ENCODE measurements at places on chromosomes 4 and X.

DNA sequence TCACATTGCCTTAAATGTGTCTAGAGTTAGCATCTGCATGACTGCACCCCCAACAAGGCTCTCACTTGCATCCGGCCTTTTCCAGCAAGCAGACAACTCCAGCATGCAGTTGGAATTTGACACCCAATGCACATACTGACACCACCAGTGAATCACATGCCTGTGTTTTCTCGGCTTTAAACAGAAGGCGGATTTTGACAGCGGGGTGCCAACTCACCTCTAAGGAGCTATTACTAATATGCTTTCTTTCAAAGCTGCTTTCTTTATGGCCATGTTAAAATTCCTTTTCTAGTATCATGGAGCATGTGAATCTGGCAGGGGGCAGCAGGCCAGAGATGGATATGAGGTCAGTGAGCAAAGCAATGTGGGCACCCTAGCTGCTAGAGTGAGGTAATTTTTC, 78.0 kb upstream of the CLNK start:
- DNase-seq = no peak

GRCh38 chrX:33840176-33840575, 291.9 kb downstream of the FAM47A start:
- DNase-seq = no peak

GRCh38 chrX:72306085-72306801, 529 bp upstream of the CITED1 start:
- DNase-seq = no peak

- DNase-seq = no peak
Observed at GRCh38 chrX:124242131-124242530, 90.3 kb upstream of the TEX13D start.

GRCh38 chrX:119236623-119237561, 807 bp downstream of the PGRMC1 start:
- DNase-seq = peak; percentile 20

- DNase-seq = no peak
Observed at GRCh38 chr4:137572163-137572562, 39.9 kb upstream of the PCDH18 start.

GRCh38 chr4:37533286-37534033, 152.7 kb downstream of the RELL1 start:
- DNase-seq = no peak

- DNase-seq = no peak
Observed at GRCh38 chr4:154471032-154471431, 20.6 kb downstream of the DCHS2 start.

- no peak for DNase-seq
Observed at GRCh38 chr4:53040851-53041250, 178.7 kb downstream of the RASL11B start.

DNA sequence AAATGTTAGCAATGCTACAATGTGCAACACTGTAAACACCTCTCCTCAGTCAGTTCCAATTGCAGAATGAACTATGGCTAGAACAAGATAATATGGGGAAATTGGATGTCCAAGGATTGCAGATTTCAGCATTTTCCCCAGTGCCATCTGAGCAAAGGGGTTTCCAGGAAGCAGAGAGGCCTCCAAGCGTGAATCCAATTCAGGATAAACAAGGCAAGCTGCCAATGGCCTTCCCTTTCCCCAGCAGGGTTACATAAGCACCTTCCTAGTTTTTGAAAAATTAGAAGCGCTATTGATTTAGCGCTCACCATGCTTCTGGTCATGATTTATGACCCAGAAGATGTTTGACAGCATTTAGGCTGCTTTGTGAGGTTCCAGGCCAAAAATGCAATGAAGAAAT, 223.0 kb upstream of the GATB start:
- no peak for DNase-seq

DNA sequence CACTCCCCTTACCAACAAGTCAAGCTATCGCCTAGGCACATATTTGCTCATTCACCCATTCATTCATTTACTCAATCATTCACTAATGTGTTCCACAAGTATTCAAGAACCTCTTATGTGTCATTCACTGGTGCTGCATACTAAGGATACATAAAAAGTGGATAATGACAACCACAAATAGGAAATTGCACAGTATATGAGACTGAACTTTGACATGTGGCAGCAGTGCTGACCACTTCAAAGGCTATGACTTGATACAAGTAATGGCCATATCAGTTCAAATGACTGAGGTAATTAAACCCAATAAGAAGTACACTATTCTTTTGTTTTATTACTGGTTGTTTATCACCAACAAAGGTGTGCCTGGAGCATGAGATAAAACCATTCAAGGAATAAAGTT, 282.5 kb downstream of the KLHL13 start:
- DNase-seq = no peak

DNA sequence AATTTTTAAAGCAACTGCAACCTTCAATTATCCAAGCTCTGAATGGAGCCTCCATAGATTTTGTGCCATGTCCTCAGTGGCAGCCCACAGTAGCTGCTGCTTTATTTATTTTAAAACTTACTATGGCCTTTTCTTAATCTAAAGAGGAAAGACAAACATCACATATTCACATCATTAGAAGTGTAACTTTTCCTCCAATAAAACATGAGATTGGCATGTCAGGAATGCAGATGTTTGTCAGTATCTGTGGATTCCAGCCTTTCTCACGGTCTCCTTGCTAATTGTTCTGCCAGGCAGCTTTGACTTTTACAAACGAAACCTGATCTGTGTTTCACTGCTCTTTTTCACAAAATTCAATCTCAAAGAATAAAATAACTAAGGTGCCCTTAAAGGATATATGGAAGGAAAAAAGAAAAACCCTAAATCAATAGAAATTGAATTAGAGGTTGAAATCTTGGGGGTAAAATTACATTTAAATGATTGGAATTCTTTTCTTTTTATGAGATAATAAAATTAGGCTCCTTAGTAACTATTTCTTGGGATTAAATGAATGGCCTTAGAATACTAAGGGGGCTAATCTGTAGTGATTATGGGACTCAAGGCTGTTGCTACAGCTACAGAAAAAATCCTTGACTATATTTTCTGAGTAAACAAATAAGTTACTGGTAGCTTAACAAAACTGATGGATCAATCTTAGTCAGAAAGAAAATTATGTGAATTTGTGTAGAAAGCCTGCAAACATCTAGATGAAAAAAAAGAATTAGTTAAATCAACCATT, 151.3 kb downstream of the RTL9 start:
- no peak for DNase-seq

GRCh38 chr4:66574145-66574978, 904.1 kb upstream of the EPHA5 start:
- DNase-seq = no peak

GRCh38 chr4:10082459-10083272, 33.9 kb downstream of the WDR1 start:
- DNase-seq = no peak

- no peak for DNase-seq
Observed at GRCh38 chr4:38943343-38943742, 75.7 kb downstream of the FAM114A1 start.

DNA sequence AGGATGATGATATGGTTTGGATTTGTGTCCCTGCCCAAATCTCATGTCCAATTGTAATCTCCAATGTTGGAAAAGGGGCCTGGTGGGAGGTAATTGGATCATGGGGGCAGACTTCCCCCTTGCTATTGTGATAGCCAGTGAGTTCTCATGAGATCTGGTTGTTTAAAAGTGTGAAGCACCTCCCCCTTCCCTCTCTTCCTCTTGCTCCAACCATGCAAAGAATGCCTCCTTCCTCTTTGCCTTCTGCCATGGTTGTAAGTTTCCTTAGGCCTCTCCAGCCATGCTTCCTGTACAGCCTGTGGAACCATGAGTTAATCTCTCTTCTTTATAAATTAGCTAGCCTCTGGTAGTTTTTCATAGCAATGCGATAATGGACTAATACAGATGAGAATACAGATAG, 19.7 kb upstream of the ALG13 start:
- no peak for DNase-seq

DNA sequence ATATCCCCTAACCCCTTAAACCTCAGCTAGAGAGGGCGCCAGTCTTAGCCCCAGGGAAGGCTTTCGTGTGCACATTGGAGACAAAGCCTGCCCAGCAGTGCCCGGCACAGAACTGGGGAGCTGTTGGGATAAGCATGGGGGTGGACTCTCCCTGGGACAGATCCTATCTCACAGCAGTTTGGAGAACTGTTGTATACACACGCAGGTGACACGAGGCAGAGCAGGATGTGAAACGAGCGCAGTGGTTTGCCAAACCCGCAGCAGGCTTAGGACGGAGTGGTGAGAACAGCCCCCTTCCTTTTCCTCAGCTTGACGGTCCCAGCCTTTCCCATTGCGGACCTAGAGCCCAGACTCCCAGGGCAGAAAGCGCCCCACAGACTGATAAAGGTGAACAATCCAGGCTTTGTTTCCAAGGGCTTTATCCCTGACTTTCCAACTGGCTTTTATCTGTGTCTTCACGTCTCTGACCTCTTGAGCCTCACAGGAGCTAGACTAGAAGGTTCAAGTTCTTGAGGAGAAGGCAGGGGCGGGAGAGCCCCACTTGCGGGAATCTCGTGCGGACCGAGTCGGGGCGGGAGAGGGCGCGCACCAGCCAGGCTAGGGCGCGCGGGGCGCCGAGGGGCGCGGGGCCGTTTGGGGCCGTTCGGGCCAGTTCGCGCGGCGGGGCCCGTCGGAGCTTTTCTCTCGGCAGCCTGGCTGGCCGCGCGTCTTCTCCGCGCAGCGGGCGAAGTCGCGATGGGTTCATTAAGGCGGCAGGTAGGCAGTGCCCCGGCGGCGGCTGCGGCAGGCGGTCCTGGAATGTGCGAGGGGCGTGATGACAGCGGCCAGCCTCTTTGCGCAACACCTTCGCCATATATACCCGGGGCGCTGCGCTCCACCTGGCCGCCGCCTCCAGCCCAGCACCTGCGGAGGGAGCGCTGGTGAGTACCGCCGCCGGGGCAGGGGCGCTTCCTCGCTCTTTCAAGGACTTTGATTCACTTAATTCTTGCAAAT, at the start of gene SLC34A2:
Gene SLC34A2, plus strand, starts transcription at position 881 of the 993 bp plus-strand sequence. CDS start 6,650 bp downstream, outside the sequence.
- no peak for DNase-seq

DNA sequence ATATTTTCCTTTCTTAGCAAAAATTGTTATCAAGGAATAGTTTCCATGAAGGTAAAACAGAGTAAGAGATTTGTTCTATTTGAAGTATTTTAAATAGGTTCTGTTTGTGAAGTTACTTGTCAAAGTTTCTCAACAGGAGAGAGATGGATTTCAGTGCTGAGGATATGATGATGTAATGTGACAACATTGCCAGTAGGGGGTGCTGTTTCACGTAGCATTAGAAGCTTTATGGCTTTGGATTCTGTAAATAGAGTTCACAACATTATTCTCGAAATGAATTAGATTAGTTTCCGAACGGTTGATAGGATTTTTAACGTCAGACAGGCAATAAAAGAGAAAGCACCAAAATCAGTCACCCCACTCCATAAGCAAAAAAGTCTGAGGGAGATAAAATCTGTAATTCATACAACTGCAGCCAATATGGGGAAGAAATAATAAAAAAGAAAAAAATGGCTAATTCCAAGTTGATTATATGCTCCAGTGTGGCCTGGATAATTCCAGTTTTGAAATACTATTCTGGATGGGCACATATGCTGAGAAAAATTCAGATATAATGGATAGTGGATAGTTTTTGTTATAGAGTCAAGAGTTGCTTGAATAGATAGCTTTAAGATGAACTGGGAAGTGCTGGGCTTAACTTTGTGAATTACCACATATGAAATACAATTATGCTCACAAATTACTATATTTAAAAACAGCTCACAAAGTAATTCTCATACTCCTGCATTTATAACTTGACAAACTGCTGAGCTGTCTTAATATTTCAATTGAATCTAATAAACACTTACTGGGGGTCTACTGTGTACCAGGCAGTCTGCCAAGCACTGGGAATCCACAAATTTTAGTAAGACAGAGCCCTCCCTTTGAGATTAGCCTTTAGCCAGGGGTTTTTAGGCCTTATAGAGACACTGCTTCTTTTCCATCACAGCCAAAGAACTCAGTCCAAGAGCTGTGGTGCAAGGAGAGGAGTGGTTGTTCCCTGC, 109.1 kb downstream of the GPAT3 start:
- peak; percentile 51 for DNase-seq

DNA sequence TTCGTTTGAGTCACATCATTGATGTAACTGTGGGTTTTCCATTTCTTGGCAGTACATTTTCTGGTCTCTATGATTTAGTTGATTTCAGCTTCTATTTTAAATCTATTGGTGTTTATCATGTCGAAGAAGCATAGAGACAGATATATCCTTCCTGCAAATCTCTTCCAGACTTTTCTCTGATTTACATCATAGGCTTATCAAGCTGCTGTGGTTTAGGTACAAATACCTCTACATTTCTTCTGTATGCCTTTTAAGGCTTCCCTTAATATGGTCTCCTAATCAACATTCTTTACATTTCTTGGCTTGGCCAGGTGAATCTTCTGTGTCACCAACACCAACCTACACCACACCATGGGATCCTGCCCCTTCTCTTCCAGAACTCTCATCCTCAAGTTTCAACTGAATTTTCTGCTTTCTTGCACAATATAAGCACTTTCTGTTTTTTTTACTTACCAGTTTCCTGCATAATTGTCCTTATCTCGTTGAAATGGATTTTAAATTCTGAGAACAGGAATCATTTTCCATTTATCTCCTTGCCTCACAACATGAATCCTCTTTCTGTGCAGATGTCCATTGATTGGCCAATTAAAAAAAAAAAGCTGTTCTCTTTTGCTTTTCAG, 626.9 kb downstream of the ANKRD50 start:
- DNase-seq = no peak

DNA sequence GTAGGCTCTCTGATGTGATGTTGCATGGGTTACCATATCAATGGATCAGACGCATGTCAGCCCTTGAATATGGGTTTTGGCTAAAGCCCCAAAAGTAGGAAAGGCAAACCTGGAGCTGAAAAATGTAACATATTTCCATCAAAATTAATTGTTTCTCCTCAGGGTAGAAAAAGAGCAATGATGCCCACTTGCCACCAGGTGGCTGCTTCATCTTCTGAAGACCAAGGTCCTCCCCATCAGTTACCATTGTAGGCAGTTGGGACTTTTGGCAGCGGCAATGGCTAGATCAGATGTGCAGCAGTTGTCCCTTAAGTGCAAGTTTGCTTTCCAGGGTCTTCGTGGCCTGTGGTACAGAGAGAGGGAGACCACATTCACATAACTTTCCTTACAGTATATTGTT, 118.2 kb downstream of the NAF1 start:
- DNase-seq = no peak

DNA sequence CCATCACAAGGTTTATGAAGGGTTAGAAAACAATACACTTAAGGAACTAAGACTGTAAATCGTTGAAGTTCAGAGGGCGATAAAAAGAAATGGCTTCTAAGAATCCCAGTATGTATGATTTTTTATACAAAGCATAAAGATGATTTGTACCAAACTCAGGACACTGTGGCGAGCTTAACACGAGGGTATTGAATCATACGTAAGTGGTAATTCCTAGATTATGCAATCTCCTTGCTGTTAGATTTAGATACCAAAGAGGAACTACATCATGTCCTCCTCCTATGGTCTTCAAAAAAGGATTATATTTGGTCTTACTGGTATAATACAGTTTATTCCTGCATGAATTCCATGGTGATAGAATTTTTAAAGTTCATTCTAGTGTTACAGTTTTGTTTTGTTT, 23.9 kb downstream of the NFKB1 start:
- DNase-seq = no peak

Measured in left lung (tissue), 14 donors.